ENCODE measurements at places on chromosomes 13 and 19.

- no peak for DNase-seq
Observed at GRCh38 chr13:80345771-80346510, 5.0 kb upstream of the SPRY2 start.

DNA sequence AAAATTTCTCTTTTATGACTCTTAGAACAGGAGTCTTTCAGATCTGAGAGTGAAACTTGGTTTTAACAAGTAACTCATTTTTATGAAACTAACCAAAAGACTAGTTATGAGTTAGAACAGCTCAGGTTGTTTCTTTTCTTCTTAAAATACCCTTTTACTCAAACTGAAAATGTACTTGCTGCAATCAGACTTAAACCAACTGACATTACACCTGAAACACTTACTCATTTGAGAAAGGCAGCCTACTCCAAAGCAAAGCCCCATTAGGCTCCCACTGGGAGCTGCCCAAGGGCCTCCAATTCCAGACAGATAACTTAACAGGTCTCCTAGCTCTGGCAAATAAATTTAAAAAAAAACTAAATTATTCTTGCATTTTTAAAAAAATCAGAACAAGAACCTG, 3.6 kb downstream of the FOXO1 start:
- DNase-seq = no peak

- DNase-seq = no peak
Observed at GRCh38 chr13:26785838-26786630, 25.4 kb upstream of the GPR12 start.

- DNase-seq = no peak
Observed at GRCh38 chr19:3632739-3633558, 6.4 kb upstream of the CACTIN start.

DNA sequence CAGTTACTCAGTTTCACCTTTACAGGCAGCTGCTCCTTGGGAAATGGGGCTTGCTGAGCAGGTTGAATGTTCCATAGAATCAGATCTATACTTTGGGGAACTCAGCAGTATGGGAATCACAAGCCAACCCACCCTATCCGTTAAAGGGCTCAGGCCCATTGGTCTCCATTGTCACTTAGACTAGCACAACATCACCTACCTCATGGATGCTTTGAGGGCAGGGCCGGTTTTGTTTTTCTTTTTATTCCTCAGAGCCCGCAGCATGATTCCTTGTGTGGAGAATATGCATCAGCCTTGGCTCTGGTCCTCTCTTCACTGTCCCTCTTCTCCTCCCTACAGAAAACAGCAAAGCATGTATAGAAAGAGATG, 48.0 kb downstream of the LRCH1 start:
- no peak for DNase-seq

GRCh38 chr19:31319465-31319864, 29.8 kb downstream of the TSHZ3 start:
- DNase-seq = no peak

- no peak for DNase-seq
Observed at GRCh38 chr13:40600149-40600751, 66.2 kb downstream of the FOXO1 start.

DNA sequence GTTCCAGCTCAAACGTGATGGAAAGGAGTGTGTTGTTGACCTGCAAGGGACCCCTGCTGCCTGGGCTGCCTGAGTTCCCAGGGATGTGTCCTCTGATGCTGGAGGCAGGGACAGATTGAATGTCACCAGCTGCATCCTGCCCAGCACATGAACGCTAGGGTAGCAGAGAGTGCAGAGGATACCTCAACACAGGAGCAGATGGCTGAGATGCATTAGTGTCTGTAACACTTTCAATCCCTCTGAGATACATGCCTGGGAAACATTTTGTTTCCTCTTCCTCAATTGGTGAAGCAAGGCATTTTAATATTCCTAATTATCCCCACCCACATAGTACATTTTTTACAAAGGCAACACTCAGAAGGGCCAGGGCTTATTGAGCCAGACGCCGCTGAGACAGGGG, 106.4 kb upstream of the UBL3 start:
- no peak for DNase-seq

GRCh38 chr19:11451871-11452619, 16.6 kb downstream of the PRKCSH start:
- DNase-seq = no peak

- no peak for DNase-seq
Observed at GRCh38 chr13:51534041-51534817, 50.0 kb upstream of the WDFY2 start.

DNA sequence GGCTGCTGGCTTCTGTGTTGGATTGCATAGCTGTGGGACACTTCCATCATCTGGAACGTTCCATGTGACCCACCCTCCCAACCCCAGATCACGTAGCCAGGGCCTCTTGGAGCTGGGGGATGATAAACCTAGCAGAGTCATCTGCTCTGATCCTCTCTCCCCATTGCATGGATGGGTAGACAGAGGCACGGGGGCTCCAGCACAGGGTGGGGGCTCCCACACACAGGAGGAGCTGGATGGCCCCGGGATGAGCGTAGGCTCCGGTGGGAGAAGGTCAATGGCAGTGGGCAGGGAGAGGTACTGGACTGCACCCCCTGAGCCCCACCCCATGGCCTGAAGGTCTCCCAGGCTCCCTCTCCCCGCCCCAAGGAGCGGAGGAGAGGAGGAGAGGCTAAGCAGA, 25.4 kb downstream of the ATP8B3 start:
- DNase-seq = no peak

- no peak for DNase-seq
Observed at GRCh38 chr19:4556597-4557127, 2.8 kb downstream of the SEMA6B start.

DNA sequence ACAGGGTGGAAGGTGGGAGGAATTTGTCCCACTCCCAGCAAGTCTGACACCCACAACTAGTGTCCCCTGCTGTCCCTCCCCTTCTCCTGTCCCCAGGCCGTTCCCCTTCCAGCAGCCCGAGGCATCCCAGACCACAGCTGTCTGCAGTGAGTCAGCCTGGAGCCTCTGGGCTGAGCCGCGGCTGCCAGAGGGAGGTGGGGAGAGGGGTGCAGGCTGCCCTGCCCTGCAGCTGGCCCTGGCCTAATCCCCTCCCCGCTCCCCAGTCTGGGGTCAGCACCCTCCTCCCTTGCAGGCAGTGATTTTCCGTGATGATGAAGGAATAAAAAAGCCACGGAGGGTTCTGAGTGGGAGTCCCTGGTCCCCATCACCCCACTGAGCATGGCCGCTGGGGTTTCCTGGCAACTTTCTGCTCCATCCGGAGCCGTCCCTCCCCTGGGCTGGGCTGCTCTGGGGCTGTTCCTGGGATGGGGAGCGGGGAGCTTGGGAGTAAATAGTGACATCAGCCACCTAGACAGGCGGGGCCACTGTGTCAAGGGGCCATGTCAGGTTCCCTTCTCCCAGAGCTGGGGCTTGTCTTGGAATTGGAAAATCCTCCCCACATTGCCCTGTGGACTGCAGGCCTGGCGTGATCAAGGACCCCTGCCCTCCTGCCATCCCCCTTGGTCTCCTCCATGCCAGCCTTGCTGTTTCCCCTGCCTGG, 16.8 kb downstream of the SPC24 start:
- no peak for DNase-seq

DNA sequence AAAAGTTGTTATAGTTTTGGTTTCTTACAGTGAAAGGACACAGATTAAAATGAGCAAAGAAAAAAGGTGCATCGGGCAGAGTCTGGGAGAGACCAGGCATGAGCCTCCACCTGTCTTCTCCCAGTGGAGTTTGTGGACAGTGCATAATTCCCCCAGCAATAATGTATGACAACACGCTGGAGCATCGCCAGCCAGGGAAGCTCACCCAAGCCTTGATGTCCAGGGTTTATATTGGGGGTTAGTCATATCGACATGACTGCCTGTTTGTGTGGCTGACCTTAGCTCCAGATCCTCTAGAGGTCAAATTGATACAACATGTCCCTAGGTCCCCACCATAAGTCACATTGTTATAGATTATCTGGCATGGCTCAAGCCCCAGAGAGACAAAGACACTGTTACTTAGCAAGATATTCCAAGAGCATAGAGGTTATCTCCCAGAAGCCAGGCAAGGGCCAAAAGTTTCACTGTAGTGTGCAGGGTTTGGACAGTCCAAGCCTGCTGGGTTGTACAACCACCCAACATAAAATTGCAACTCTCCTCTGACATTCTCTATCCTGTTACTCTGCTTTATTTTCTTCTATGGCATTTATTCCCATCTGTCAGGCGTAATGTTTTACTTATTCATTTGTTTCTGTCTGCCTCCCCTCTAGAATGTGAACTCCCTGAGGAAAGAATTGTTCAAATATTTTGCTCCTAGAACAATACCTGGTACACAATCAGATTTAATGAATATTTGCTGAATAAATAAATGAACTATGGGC, 5.6 kb upstream of the KLK13 start:
- DNase-seq = no peak

- DNase-seq = no peak
Observed at GRCh38 chr19:40705362-40705651, 11.4 kb downstream of the COQ8B start.

- DNase-seq = no peak
Observed at GRCh38 chr13:64130171-64130570, 2714.5 kb upstream of the PCDH20 start.

Measured in stimulated activated CD8-positive, alpha-beta memory T cell treated with anti-CD3 and anti-CD28 coated beads, Interleukin-4, amount 100 ng/mL, for 1 hour (primary cell).